ENCODE measurements at places on chromosomes 13 and 19.
A peak's percentile ranks its signal among the peaks of the same experiment; 100 is the strongest.

DNA sequence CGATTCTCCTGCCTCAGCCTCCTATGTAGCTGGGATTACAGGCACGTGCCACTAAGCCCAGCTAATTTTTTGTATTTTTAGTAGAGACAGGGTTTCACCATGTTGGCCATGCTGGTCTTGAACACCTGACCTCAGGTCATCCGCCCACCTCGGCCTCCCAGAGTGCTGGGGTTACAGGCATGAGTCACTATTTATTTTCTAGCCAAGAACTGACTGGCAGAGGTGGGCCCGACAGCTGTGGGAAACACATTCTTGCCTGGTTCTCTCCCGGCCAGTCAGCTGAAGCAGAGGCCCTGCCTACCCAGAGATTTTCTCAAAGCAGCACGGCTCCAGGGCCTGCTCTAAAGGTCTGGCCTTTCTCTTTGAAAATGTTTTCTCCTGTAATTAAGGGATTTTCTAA lies 108.0 kb downstream of the KCTD15 start:
- DNase-seq = peak; percentile 12

DNA sequence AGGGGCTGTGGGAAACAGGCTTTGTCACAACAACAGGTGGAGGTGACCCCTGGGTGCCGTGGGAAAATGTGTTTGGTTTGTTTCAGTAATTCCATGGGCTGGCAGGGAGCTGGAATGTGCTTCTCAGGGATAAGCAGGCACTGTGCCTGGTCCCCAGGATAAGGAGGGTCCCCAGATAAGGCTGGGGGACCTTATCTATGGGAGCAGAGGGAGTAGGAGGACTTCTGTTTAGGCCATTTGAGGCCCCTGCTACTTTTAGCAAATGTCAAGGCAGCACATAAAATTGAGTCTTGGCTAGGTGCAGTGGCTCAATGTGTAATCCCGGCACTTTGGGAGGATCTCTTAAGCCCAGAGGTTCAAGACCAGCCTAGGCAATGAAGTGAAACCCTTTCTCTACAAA lies 59.5 kb downstream of the KCNC3 start:
- no peak for DNase-seq

- no peak for DNase-seq
These were observed 1567.2 kb upstream of the PRR20A start for GRCh38 chr13:55573565-55573964.

- no peak for DNase-seq
These were observed 24.7 kb upstream of the MATK start for GRCh38 chr19:3810708-3811355.

DNA sequence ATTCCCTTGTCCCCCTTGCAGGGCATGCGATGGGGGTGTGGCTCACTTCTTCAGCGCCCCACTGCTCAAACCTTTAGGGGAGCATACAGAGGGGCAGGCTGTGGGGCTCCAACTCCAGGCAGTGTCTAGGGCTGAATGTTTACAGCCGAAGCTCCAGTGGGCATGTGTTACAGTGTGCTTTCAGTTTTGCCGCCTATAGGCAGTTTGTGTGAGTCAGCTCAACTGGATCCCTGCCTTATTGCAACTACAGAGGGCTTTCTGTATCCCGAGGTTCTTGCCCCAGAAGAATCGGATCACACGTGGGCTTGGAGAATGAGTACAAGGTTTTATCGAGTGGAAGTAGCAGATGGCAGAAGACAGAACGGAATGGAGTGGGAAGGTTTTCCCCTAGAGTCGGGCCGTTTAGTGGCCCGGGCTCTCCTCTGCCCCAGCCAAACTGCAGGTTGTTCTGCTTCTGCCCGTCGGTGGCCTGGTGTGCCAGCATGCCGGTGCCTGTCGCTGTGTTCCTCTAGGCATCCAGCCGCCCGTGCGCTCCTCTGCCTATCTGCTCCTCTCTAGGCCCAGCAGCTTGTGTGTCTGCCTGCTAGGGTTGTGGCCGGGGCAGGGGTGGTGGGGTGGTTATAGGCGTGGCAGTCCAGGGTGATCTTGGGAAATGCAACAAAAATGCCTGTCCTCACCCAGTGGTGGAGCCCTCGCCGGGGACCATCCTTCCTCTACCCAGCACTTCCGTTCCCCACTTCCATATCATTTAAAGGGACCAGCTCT lies 435.9 kb upstream of the SGCG start:
- no peak for DNase-seq

GRCh38 chr19:19582471-19582870 lies 36.0 kb downstream of the PBX4 start:
- no peak for DNase-seq

GRCh38 chr13:97364031-97364430 lies 69.9 kb upstream of the RAP2A start:
- no peak for DNase-seq

DNA sequence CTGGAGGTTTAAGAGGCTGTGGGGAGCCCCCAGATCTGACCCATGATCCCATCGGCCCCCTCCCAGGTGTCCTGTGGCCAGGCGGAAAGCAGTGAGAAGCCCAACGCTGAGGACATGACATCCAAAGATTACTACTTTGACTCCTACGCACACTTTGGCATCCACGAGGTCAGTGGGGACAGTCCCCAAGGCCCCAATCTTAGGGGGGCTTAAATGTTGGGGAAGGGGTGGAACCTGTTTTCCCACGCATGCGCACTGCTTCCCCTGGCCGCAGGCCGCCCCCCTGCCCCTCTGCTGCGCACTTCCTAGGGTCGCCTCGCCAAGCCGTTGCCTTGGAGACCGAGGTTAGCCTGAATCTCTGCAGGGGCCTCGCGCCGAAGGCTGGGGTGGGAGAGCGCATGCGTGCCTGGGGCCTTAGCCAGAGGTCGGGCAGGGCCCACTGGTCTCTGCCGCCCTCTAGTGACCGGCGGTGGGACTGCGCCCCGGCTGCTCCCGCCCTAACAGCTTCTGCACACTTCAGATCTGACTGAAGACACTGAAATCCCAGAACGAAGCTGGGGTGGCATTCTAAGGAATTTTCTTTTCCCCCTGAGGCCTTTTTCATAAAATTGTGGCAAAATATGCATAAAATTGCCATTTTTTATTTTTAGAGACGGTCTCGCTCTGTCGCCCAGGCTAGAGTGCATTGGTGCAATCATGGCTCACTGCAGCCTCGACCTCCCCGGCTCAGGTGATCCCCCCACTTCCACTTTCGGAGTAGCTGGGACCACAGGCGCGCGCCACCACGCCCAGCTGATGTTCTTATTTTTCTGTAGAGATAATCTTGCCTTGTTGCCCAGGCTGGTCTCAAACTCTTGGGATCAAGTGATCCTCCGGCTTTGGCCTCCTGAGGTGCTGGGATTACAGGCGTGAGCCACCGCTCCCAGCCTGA lies 3.6 kb downstream of the PRMT1 start:
- DNase-seq = peak; percentile 97
